ENCODE measurements at places on chromosomes 16 and 17.

DNA sequence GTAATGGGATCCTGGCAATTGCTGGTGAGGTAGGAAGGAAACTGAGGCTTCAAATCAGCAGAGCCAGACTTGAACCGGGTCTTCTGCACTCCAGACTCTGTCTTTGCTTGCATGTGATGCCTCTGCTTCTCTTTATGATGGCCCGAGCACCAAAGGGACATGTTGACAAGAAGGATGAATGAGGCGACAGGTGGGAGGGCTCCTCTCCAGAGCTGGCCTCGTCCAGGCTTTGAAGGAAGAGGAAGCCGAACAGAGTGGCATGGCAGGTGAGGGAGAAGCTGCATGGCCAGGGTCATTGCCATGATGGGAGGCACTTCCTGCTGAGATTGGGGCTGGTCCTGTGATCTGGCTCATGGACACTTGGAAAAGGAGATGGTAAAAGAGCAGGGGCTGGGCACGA is 40.8 kb downstream of the AKAP1 start:
- no peak for DNase-seq

- no peak for DNase-seq
Observed at GRCh38 chr16:66036184-66036583, 330.3 kb upstream of the CDH5 start.

DNA sequence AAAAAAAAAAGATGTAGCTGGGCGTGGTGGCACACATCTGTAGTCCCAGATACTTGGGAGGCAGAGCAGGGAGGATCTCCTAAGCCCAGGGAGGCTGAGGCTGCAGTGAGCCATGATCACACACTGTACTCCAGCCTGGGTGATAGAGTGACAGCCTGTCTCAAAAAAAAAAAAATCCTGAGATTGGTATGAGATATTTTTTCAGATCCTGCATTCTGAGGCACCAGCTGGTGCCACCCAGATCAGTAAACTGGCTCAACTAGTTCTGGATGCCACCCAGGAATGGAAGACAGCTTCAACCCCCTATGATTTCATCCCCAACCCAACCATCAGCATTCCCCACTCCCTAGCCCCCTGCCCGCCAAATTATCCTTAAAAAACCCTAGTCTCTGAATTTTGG is 7.1 kb upstream of the GJC1 start:
- DNase-seq, result no peak

DNA sequence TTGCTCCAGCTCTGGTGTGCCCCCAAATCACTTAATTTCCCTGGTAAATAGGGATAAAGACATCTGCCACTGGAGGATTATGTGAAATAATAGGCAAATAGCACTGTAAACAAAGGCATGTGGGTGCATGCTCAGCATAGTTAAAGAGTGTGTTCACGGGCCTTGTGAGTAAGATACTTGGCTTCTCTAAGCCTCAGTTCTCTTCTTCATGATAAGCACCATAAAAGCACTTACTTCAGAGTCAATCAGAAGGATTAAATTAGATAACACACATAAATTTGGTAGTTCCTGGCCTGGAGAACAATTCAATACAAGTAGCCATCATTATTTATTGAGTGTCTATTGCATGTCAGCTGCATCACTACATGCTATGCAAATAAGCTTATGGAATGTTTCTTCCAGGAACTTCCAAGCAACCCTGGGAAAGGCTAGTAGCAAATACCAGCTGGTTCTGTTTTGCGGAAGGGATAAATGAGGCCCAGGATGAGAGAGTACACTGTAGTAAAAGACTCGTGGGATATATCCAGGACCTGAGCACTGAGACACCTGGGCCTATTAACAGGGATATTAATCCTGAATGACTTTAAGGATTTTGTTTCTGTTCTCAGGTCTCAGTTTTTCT is 14.5 kb downstream of the CCL11 start:
- DNase-seq, result no peak

GRCh38 chr16:14399378-14400284 is 230.4 kb downstream of the PARN start:
- no peak for DNase-seq
